Activated T-cell treated with anti-CD3 and anti-CD28 coated beads for 1 hour (primary cell): ENCODE measurements at places on chromosomes 13 and 19.

- DNase-seq: no peak
Measured at GRCh38 chr13:23593148-23593547, 22.9 kb downstream of the TNFRSF19 start.

GRCh38 chr19:5911366-5911765, 2.7 kb upstream of the CAPS start:
- DNase-seq: no peak

- no peak for DNase-seq
Measured at GRCh38 chr19:1923319-1923718, 17.7 kb upstream of the CSNK1G2 start.

GRCh38 chr19:21022996-21023395, 2.5 kb downstream of the ZNF430 start:
- DNase-seq: no peak

GRCh38 chr13:46749951-46750350, 47.0 kb downstream of the ESD start:
- no peak for DNase-seq

DNA sequence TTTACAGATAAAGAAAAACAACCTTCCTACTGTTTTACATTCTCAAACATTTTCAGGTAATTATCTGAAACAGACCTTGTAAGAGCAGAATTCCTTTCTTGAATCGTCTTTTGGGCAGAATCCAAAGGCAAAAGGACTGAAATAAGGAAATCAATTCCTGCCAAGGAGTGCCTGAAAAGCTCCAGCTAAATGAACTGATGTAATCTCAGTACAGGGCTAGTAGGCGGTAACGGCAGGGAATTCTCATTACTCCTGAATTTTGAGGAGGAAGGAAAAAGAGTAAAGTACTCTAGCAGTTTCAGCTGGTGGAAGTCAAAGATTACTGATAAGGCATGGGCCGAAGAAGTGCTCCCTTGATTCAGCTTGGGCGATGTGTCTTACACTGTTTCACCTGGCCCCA, 168.4 kb downstream of the PCDH9 start:
- DNase-seq: no peak

GRCh38 chr13:35598233-35598632, 121.7 kb upstream of the MAB21L1 start:
- DNase-seq: no peak

DNA sequence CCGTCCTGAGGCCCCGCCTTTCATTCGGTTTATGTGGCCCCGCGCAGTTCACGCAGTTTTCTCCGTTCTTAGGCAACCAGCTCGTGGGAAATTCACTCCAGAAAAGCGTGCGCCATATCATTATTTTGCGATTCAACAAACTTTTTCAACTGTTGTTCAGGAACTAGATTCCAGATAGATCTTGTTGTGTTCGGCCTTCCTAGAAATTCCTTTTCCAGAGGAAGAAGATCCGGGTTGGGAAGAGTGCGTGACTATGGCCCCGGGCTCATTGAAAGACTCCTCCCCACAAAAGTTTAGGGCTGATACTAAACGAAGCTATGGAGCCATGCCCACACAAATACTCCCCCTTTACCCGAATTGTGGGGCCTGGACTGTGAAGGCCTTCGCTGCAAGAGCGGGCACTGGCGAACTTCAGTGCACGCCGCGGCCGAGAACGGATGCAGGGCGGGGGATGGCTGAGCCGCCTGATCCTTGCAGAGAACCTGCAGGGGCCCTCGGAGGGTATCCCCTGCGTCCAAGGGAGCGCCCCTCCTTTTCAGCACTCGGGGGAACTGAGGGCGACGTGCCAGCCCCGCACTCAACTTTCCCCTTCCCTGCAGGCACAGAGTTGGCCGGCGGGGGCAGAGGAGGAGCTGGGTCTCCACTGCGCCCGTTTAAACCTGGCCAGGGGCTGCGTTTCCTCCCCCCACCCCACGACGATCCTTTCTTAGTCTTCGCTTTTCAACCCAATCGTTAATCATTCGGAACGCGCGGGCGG, 904 bp upstream of the SOX1 start:
- DNase-seq: no peak

DNA sequence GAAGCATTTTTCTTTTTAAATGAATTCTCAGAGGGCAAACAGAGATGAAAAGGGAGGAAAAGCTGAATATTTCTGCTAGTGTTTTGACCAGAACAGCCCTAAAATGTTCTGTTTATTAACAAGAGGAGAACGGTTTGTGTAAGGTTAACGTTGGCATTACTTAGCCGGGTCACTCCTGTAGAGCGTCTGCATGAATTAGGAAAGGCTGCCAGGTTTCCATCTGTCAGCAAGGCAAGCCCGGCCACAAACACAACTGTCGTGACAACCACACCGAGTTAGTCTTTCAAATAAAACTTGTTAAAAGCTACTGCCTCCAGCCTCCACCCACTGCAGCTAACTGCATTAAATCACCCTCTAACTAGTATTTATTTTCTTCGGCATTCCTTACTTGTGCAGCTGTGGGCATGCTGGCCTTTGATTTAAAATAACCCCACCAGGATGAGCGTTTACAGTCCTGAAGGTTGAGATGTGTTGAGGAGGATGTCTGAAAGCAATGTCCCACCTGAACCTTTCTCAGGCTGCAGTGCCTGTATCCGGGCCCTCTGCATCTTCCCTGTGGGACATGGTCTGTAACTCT, 527.9 kb downstream of the FGF9 start:
- DNase-seq: no peak

- no peak for DNase-seq
Measured at GRCh38 chr13:26987486-26988013, 184.1 kb downstream of the USP12 start.
